Stimulated activated CD8-positive, alpha-beta memory T cell treated with anti-CD3 and anti-CD28 coated beads, Interleukin-4, amount 100 ng/mL, for 24 hours (primary cell): ENCODE measurements at places on chromosomes 4 and X.

DNA sequence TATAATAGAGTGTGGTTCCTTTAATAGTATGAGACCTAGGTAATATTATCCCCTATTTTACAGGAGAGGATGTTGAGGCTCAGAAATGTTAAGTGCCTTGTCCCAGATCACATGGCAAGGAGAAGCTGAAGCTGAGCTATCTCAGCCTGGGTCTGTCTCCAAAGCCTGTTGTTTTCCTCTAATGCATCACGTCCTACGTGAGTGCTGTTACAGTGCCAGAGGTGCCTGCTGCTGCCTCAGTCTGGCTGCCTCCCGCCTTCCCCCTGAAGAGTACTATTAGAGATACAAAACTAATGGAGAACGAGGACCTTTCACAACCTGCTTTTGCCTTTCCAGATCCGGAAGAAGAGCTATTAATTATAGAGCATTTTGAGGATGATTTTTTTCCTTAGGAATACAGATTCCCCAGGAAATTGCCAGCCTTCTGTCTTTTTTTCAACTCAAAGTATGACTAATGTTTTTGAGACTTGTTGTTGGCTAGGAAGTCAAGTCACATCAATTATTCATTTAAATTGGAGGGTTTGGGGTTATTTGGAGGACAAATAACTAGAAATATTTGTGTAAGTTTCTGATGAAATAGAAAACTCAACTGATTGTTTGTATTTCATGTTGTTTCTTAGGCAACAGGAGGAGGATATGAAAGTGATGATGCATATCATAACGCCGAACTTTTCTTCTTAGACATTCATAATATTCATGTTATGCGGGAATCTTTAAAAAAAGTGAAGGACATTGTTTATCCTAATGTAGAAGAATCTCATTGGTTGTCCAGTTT, 43.9 kb upstream of the MTMR1 start:
- no peak for DNase-seq

DNA sequence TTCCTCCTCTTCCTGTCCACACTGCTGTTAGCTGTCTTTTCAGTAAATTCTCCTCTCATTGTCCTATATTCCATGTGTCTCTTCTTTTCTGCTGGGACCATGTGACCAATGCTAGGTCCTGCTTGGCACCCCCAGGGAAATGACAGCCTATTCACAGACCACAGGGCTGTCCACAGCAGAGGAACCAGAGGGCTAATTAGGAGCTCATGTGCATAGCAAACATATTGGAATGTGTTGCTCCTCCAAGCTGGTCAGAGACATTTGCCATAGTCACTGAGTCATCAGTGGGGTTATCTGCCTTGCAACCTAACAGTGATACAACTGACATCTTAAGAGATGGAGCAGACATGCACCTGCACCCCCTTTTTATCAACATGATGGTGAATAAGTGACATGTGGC, 67.9 kb upstream of the PUDP start:
- no peak for DNase-seq

DNA sequence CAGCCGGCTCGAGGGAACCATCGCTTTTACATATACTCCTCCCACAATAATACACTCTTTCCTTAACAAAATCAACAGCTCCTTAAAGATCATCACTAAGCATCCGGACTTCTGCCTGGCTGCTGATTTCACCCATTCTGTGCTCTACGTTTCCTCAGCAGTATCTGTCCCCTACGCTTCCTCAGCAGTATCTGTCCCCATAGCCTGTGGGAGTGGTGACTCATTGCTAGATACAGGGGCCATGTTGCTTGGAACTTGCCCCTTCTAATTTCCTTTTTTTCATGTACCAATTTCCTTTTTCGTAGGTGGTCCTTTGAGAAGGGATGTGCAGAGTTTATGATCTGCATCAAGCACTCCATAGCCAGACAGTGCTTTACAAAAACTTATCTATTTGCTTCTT, 18.6 kb downstream of the MAP3K15 start:
- no peak for DNase-seq

DNA sequence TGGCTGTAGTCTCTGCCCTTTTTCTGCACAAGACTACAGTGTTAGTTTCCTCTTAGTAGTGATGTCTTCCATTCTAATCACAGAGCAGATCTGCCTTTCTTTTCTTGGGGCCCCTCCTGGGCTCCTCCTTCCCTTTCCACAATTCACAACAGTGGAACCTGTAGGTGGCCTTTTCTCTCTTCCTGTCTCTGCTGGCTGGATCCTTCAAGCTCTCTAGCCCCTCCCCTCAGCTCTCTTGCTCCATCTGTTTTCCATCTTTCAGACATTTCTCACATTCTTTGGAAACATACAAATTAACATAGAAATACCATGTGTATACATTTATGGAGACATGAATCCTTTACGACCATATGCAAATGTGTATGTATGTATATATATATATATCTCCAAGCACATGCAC, 304 bp upstream of the SPIN2A start:
- no peak for DNase-seq

DNA sequence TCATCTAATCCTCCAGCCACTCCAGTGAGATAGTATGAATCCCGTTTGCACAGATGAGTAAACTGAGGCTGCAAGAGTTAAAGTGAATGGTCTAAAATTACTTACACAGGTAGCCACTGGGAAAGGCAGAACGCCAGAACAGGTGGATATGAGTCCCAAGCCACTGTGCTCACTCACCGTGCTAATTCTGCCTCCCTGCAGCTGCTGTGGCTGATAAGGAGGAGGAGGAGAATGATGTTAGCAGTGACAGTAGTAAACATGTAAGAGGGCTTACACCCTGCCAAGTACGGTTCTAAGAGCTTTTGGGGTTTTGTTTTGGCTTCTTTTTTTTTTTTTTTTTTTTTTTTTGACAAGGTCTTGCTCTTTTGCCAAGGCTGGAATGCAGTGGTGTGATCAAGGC, 90.5 kb upstream of the PRPS2 start:
- DNase-seq: no peak

- no peak for DNase-seq
Observed at GRCh38 chr4:168942985-168943384, 67.1 kb downstream of the CBR4 start.

DNA sequence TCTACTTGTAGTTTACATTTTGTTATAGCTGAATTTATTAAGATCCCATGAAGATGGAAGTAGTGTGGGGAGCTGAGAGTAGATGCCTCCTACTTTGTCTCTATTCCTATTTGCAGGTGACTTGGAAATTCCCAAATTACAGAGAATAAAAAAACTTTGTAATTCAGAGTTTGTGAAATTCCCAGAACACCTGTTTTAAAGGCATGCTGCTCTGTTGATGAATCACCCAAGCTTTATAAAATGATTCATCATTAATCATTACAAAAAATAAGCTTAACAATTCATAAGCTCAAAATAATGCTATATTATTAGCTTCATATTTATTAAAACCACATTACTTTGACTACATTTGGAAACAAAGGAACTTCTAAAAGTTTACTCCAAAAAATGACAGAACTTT, 856.3 kb downstream of the RPA4 start:
- DNase-seq: no peak

DNA sequence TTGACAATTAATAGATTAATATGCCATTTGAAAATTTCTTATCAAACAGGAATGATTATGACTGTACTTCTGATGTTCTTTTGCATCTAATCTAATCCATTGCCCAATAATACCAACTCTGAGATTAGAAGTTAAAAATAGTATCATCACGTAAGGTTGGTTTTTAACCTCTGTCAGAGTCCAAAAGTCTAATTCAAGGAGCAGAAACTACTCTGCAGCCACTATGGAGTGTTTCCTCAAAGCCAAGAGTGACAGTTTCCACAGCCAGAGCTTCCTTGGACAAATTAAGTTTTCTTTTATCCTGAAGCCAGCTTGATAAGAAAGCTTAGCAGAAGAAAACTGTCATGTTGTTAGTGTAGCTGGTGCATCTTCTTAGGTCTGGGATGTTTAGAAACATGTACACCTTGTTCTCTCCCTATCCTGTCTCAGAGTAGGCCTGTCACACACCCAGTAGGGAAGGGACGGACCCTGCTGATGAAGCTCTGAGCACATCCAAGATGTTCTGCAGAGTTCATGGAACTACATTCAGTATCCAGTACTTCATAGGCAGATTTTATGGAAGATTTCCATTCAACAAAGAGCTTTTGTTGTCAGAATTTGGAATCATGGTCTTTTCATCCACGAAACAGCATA, 20.4 kb upstream of the PI4K2B start:
- DNase-seq: no peak

DNA sequence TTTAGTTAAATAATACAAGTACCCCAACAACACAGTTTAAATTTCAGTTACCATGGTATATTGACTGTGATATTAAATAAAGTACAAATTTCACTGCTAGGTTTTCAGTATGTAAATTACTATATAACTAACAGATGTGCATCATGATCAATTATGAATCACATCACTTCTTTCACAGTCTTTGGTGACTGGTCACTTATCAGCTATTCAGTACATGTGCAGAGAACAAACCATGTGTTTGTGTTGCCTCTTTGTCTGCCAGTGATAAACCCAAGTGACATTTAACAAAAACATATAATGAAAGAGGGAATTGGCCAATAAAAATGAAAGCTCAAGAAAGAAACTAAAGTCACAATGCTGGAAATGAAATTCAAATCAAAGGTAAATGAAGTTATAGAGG, 249.3 kb downstream of the CHIC1 start:
- no peak for DNase-seq

DNA sequence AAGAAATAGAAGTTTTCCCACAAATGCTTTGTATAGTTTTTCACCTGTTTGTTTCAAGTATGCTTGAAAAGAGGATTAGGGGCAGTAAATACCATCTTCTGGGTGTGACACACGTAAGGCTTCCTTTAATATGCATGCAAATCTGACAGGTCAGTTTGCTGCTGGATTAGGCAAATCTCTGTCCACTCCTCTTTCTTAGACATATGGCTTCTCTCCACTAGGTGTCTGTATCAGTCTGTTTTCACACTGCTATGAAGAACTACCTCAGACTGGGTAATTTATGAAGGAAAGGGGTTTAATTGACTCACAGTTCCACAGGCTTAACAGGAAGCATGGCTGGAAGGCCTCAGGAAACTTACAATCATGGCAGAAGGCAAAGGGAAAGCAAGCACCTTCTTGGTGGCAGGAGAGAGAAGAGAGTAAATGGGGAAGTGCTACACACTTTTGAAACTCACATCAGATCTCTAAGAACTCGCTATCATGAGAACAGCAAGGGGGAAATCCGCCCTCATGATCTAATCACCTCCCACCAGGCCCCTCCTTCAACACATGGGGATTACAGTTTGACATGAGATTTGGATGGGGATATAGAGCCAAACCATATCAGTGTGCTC, 66.9 kb downstream of the TAB3 start:
- DNase-seq: no peak

DNA sequence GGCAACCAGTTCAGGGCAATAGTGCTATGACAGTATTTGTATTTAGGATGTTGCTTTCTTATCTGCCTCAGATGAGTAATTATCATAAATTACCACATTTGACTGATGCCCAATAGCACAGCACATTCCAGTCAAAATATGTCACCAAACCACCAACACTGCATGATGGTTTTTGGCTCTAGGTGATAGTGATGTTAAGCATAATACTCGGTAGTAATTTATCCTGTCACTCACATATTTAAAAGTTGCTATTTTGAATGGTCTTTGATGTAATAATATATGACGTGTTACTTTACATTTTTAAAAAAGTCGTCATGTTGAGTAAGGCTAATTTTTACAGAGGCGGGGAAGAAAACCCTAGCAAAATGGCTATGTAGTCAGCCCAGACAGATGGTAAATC, 42.5 kb downstream of the UNC5C start:
- no peak for DNase-seq

- no peak for DNase-seq
Observed at GRCh38 chrX:13123247-13123856, 78.9 kb upstream of the FAM9C start.
